Epithelial cell of esophagus (primary cell): ENCODE measurements at places on chromosomes 4 and X.

GRCh38 chrX:39582091-39582490 is 515.7 kb downstream of the BCOR start:
- peak; percentile 39 for DNase-seq

DNA sequence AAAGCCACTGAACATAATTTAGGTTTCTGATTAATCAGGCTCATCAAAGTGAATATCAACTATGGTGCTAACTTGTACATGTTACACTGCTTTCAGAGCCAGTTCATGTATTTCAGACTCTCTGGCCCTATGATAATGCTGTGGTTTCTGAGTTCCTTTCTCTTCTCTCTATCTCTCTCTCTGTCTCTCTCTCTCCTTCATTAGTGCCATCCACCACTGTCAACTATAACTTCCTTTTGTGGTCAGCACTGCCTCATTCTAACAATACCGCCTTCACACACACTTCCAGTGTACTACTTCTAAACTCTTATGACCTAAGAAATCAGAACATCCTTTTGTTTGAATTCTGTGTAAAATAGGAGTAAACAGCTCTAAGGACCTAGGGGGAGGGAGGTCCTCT is 907.1 kb downstream of the RPA4 start:
- no peak for DNase-seq

DNA sequence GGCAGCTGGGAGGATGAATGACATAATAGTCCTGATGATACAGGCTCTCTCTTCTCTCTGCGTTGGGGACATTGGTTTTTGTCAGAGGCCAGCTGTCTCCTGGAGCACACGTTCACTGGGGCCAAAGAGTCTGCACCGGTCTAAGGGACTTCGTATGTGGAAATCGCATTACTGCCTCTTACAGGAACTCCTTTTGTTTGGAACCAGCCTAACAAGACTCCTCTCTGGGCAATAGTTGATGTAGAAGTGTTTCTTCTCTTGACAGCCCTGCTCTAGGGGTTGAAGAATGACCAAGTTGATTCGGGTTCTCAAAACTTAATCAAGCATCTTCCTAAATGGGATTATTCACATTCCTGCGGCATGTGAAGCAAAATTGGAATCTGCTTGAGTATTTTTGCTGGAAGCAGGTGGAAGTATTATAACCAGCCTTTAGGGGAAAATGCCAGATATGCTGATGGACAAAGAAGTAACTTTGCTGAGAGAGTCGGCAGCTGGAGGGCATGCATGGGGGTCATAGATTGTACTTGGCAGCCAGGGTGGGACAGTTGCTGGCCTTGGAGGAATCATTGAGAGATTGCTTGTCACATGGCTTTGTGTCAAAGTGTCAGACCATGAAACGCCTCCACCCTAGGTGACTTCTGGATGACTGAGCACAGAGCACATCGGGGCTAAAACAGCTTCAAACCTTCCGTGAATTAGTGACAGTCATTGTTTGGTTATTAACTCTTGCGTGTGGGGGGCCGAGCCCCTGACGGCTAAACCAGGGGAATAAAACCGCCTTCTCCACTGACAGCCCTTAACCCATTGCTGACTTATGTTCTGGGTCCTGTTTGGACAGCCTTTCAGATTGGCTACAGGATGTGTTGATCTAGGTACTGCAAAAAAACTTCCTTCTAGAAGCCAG is 34.4 kb upstream of the SLC34A2 start:
- no peak for DNase-seq

DNA sequence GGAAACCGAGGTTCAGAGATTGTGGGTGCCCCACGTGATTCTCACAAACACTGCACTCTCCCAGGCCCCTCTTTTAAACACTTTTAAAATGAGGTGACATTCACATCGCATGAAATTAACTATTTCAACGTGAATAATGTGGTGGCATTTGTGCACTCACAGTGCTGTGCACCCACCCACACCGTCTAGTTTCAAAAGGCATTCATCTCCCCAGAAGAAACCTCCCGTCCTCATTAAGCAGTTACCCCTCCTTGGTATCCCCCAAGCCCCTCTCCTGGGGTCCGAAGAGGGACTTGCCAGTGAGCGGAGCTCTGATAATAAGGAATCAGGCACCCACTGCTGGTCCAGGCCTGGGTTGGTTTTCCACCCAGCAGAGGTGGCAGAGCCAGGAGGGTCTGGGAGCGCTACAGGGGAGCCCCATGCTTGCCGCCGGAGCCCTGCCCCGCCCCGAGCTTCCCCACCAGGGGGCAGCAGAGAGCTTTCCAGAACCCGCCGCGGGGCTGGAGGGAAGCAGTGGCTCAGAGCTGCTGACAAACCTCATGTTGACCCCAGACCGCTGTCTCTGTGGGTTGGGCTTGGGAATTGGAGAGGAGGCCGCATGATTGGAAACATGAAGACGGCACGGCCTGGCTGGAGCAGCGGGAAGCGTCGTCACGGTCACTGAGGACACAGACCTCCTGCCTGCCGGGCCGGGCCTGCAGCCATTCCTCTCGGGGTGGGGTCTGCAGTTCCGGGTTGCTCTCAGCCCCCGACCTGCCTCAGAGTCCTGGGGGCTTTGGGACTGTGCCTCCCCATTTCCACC is 27.5 kb upstream of the HTRA3 start:
- DNase-seq, result peak; percentile 61

GRCh38 chr4:89469516-89469915 is 161.9 kb upstream of the GPRIN3 start:
- no peak for DNase-seq

DNA sequence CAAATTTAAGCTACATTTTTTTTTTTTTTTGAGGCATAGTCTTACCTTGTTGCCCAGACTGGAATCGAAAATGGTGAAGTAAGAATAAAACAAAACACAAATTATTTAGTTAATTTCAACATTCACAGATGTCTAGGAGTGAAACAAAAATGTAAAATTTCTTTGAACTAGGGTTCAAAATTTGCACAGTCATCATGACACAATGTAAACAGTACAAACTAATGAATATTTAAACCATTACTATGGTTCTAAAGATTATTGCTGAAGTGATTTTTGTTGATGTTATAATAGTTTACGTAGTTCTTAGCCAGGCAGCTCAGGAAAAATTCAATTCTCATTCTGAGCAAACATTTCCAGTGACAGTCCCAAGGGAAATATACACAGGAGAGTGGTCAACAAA is 633.1 kb downstream of the GRXCR1 start:
- DNase-seq, result no peak

DNA sequence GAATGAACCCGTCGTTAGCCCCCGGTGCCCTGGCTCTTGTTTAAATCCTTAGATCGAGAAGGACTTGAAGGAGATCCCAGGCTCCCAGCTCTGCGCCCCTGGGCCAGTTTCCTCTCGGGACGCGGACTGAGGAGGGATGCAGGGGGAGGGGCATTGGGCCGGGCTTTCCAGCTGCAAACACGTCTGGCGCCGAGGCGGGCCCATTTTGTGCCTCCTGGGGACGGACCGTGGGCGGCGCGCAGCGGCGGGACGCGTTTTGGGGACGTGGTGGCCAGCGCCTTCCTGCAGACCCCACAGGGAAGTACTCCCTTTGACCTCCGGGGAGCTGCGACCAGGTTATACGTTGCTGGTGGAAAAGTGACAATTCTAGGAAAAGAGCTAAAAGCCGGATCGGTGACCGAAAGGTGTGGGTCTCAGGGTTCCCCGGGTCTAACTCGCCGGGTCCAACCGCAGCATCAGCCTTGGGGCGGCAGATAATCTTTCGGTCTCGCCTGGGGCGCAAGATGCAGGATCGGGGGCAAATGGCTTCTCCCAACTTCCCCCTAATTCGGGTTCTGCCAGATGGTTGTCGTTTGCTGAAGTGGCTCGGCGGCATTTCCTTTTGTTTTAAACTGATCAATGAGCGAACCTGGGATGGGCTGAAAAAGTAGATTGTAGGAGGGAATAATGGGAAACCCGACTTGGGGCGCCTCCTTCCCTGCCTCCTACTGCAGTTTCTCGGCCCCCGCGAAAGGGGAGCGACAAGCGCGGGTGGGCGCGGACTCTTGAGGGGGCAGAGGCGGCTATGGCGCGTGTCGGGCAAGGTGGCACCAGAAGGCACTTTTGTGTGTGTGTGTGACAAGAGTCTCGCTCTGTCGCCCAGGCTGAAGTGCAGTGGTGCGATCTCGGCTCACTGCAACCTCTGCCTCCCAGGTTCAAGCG is 2.9 kb downstream of the PDGFRA start:
- no peak for DNase-seq

GRCh38 chrX:38649674-38650647 is 88.6 kb downstream of the TSPAN7 start:
- DNase-seq, result no peak

DNA sequence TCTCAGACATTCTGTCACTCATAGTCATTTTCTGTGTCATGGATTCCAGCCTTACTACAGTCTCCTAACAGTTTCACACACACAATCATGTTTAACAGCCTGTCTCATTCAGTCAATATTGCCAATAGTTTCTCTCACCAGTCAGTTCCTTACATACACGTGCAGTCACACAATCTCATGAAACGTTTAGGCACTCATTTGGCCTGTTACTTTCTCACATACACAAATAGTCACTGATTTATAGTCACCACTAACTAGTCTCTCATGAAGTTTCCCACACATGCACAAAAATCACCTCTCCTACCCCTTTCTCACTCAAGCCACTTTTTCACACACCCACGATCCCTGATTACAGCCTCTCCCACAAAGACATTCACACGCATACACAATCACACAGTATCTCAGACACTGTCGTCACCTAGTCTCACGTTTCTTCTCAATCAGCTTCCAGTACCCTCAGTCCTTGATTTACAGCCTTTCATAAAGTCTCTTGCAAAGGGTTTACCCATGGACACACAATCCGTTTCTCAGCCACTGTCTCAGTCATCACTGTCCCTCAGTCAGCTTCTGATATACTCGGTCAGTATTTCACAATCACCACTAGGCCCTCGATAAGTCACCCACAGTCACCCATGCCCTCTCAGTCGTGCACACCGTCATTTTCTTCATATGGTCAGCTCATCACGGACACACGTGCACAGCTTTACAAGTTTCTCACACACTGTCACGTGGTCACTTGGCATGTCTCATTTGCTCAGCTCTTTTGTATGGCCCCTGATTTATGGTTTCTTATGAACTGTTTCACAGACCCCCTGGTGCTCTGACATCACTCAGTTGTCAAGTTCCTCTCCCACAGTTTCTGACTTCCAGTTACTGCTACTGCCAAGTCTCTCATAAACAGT is 4.2 kb upstream of the CFP start:
- DNase-seq, result no peak

GRCh38 chrX:121639781-121640180 is 592.4 kb downstream of the GLUD2 start:
- no peak for DNase-seq

DNA sequence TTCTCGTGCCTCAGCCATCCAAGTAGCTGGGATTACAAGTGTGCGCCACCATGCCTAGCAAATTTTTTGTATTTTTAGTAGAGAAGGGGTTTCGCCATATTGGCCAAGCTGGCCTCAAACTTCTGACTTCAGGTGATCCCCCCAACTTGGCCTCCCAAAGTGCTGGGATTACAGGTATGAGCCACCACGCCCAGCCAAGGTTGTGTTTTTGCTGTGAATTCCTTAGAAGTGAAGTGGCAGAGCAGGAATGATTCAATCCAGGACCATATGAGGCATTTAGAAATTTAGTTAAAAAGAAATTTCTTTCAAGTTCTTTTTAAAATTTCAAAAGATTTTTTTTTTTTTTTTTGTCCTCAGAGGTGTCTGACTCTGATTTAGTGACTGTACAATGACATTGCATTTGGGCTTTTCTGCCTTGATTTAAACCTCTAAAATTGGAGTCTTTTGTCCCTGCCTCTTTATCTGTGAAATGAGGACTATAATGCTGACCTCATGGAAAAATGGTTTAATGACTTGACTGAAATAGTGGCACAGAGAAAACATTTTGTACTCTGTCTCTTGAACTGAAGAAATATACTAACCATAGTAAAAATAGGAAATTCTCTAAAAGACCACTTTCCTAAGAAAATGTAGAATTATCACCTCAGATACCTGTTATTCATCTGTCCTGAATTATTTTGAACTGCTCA is 59.9 kb downstream of the CXCL13 start:
- DNase-seq, result peak; percentile 47

- DNase-seq, result peak; percentile 9
Observed at GRCh38 chrX:108696690-108697089, 39.7 kb downstream of the IRS4 start.

DNA sequence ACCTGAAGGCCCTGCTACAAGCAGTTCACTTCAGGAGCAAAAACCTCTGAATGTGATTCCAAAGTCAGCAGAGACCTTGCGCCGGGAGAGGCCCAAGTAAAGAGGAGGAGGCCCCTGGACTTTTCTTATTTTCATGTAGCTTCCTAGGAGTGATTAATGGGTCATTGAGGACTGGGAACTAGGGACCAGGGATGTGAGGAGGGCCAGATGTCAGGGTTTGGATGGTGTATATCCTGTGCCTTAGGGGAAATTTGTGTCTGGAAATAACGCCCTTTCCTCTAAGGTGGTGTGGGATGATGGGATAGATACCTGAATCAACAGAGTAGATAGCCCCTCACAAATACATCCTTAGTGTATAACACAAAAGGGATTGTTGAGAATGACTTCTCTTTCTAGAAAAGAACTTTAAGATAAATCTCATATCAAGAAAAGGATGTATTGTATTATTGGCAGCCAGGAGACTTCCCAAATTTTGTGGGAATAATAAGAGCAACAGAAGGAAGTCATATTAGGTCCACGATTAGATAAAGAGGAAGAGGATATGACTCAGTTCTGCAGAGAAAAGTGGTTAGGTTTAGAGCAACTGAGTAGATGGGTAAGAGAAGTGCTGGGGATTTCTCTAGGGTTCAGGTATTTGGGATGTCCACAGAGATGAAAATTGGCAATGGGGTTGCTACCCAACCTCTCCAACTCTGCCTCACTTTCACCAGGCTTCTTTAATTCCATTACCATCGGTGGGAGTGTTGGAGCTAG is 1.1 kb downstream of the ITGB1BP2 start:
- DNase-seq, result no peak
